Esophagus squamous epithelium (tissue), 5 donors: ENCODE measurements at places on chromosomes 5 and 9.

DNA sequence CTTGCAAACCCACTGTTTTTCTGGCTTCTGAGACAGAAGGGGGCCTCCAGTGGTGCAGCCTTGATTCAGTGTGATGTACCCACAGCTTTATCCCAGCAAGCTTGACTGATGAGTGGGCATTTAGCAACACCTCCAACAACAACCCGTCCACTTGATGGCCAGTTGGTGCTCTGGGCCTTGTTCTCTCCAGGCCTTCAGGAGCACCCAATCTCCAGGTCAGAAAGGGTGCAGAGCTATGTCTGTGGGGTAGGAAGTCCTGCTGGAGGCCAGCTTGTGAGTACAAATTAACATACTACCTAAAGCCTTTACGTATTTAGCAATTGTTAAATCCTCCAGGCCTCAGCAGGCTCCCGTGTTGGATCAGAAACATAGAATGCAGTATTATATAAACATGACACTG is 10.1 kb upstream of the TRIM52 start:
- no peak for DNase-seq

DNA sequence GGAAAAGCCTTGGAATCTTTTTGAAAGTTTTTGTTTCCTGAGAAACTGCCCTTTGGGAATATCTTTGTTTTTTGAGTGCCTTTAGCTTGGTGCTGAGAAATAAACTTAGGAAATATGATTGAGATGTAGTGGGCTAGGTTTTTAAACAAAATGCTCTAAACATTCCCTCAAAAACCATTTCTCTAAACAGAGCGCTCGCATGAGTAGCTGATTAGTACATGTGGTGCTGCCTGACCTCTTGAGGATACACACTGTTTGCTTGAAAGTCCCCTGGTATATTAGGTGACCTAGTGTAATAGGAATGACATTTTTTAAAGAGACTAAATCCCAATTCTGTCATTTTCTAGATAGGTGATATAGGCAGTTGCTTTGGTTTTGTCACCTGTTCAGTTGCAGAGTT is 132.3 kb downstream of the ADAMTSL1 start:
- no peak for DNase-seq

GRCh38 chr5:96337048-96337781 is 95.8 kb downstream of the PCSK1 start:
- no peak for DNase-seq

GRCh38 chr9:135822374-135822755 is 85.0 kb downstream of the CAMSAP1 start:
- DNase-seq = no peak

- no peak for DNase-seq
These were observed 115.7 kb downstream of the SUSD1 start for GRCh38 chr9:112059145-112059965.

DNA sequence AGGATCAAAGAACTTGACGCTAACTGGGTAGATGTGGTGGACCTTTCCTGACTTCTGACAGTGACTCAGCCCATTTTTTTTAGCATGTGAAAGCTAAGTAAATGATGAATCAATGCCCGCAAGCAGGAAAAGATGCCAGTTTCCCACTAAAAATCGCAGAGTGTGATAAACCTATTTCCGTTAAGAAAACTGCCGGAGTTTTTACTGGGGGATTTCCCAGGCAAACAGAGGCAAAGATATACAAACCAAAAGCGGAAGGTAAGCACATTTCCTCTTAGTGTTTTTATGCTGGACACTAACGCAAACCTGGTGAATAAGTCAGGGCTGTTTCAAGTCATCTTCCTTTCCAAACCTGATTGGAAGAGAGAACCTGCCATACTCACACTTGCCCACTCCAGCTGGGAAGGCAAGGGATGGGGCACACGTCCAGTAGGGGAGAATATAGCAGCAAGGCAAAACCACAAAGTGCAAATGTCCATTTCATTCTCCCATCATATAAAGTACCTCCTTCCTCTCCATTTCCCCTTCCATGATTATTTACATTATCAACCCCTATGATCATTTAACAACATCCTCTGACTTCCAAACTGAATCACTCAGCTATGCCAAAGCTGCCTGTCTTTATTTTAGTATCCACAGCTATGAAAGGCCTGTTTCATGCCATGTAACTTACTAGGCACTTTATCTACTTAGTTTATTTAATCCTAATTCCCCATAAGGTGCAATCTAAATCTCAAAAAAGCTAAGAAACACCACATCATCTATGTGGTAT is 349.7 kb upstream of the RFX3 start:
- no peak for DNase-seq

DNA sequence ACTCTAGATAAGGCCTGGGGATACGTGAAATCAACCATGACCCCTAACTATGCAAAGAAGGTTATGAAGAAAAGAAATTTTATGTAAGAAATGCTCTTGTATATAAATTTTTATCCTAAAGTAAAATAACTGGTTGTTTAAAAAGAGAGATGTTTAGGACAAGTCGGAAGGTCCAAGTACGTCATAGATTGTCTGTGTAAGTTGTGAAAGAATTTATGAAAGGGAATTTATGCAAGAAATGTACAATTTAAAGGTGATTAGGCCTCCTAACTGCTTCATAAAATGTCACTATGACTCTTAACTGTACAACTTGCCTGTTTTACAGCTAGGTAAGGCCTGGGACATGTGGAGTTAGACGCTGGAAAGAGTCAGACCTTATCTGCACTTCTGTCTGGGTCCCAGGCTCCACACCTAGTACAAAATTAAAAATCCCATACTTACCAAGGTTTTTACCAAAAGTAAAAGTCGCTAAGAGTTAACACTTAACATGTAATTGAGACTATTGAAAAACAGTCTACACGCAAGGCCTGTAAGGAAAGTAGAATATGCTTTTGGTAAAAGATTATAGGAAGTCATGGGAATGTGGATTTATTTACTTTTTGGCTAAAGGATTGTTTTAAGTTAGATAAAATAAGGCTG is 77.4 kb downstream of the KIAA0825 start:
- no peak for DNase-seq

- no peak for DNase-seq
These were observed 126.4 kb upstream of the SLC12A2 start for GRCh38 chr5:127957183-127957582.

- no peak for DNase-seq
These were observed 152.9 kb upstream of the SLC28A3 start for GRCh38 chr9:84493284-84493947.

GRCh38 chr9:72454871-72455491 is 66.4 kb upstream of the TMC1 start:
- no peak for DNase-seq

GRCh38 chr5:36357391-36357975 is 55.8 kb upstream of the RANBP3L start:
- DNase-seq = no peak

DNA sequence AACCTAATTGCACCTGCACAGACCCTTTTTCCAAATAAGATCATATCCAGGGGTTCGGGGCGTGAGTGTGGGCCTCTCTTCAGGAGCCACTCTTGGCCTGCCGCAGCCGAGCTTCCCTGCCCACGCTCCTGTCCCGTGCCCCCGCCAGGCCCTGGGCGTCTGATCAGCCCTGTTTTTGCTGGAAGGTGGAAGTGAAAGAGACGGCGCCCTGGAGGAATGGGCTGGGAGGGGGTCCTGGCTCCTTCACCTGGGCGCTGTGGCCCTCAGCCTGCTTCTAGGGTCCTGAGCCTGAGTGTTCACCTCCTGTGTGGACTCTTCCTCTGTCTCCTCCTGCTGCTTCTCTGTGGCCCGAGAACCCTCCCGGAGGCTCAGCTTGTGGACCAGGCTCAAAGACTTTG is 11.2 kb upstream of the COL5A1 start:
- DNase-seq = no peak

GRCh38 chr5:111859533-111860270 is 102.7 kb upstream of the NREP start:
- no peak for DNase-seq

DNA sequence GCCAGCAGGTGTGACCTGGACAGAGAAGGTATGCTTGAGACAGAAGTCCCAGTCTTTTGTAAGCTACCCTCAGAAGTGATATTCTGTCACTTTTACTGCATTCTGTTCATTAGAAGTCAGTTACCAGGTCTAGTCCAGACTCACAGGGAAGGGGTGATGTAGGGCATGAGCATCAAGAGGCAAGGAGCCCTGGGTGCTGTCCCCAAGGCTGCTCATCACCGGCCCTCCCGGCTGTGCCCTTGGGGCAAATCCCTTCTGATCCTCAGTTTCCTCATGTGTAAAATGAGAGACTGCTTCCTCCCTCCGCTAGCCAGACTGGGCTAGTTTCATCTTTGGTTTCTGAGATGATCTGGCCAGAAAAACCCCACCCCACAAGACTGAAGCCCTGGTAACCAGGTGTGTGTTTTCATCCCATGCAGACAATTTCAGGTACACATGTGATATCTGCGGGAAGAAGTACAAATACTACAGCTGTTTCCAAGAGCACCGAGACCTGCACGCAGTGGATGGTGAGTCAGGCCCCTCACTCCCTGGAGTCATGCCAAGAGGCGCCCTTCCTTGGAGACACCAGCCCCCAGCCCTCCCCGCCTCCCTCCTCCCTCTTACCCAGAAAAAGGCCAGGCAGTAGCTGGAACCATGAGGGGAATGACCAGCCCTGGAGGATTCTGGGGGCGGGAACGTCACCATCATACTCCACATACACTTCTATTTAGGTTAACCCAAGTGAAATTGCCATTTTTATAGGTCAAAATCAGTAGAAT is 71.0 kb downstream of the AMBP start:
- DNase-seq = no peak

DNA sequence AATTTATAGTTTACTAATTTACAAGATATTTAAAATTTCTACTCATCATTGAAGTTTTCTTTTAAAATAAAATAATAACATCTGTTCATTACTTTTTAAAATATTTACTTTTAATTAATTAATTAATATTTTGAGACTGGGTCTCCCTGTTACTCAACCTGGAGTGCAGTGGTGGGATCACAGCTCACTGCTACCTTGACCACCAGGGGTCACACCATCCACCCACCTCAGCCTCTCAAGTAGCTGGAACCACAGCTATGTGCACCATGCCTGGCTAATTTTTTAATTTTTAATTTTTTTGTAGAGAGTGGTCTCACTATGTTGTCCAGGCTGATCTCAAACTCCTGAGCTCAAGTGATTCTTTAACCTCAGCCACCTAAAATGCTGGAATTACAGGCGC is 1013.6 kb downstream of the CDH9 start:
- no peak for DNase-seq

GRCh38 chr5:10063997-10064396 is 185.7 kb downstream of the ATPSCKMT start:
- DNase-seq = no peak

DNA sequence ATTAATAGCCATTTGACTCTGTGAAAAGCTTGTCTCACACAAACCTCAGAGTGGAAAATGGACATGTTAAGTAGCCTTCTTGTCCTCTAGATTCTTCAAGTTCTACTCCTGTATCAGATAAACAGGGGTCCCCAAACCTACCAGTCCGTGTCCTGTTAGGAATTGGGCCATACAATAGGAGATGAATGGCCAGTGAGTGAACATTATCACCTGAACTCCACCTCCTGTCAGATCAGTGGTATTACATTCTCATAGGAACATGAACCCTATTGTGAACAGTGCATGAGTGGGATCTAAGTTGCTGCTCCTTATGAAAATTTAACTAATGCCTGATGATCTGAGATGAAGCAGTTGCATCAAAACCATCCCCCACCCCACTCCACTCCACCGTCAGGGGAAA is 136.3 kb downstream of the TMEM232 start:
- DNase-seq = no peak

GRCh38 chr5:55066277-55066676 is 36.2 kb upstream of the GZMA start:
- DNase-seq = no peak

- DNase-seq = no peak
These were observed 9.9 kb upstream of the HMCN2 start for GRCh38 chr9:130255631-130256134.

- no peak for DNase-seq
These were observed 133.5 kb upstream of the LPCAT1 start for GRCh38 chr5:1657161-1657741.

DNA sequence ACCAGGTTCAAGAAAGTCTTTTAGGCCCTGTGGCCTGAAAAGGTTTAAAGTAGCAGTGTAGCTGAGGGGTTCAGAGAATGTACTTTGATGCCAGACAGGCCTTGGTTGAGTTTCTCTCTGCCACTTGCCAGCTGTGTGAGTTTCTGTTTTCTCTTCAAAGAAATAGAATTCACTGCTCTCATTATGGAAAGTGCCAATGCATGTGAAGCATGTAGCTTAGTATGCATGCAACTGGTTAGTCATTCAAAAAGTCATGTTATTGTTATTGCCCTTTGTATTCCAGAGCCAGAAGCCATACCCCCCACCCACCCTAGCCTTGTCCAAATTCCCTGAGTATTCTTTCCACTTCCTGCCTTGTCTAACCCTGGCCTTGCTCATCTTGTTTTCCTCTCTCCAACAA is 101.7 kb downstream of the ADRB2 start:
- no peak for DNase-seq

DNA sequence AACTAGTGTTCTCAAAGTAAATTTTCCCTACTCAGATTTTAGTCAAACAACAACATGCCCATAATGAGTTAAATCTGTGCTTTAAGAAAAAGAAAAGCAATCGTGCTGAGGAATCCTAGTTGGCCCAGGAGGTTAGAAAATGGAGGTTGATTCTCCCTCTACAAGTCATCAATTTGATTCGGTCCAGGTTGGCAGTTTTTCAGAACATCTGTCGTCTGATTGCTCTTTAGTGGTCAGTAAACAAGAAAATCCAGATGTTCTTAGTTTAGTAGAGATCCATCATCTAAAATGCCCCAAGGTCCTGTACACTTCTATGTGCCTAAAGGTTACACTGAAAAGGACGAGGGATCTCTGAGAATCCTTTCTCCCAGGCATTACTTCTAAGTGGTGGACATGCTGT is 659.2 kb downstream of the MTRR start:
- no peak for DNase-seq

GRCh38 chr9:134365791-134366222 is 39.6 kb downstream of the RXRA start:
- no peak for DNase-seq

DNA sequence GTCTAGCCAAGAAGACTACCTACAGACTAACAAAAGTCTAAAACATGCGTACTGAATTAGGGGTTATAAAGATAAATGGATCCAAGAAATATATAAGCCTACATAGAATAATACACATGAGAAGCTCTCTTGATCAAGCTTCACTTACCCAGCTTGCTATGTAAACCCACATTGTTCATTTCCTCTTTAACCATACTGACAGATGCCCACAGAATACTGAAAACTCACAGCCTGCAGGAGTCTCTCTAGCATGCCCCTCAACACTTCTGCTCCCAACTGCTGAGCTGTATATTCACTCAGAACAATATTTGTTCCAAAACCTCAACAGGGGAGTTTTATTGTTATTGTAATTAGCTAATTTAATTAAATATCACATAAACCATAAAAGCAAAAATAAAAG is 52.4 kb downstream of the RFX3 start:
- no peak for DNase-seq

GRCh38 chr5:175826980-175827379 is 44.4 kb upstream of the CPLX2 start:
- no peak for DNase-seq

GRCh38 chr5:126070481-126070880 is 352.7 kb upstream of the GRAMD2B start:
- no peak for DNase-seq

GRCh38 chr5:110105692-110106091 is 416.0 kb downstream of the MAN2A1 start:
- DNase-seq = no peak

- no peak for DNase-seq
These were observed 417.1 kb upstream of the DAP start for GRCh38 chr5:11177999-11178711.
